C1 segment of cervical spinal cord (tissue), 14 donors: ENCODE measurements at places on chromosomes 13 and 19.

GRCh38 chr19:47152205-47152604, 21.6 kb downstream of the SAE1 start:
- no peak for DNase-seq

DNA sequence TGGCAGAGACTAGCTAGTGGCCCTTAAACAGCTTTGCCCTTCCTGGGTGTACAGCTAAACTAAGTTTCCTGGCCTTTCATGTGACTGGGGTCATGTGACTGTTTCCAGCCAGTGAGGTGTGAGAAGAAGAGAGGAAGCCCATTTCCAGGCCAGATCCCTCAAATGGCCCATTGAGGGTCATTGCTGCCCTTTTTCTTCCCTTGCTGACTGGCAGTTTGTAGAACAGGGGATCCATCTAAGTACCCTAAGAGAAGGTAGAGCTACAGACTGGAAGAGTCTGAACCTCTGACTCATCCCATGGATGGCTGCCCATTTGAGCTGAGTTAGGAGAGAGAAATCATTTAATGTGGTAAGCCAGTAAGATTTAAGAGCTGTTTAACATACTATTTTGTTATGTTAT, 2.8 kb downstream of the SWSAP1 start:
- DNase-seq, result no peak

DNA sequence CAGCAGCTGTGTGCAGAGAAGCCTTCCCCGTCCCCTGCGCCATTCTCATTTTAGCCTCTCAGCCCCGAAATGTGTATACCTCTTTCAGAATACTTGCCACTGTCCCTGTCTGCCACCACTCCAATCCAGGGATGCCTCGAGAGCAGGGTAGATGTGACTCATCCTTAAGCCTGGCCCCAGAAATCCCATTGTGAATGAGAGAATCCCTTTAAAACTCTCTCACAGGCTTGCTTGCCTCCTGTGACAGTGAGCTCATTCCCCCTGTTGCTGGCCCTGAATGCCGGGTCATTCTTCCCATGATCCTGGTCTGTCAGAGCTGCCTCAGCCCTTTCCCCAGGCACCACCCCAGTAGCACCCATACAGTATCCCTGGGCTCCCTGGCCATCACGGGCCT, 9.6 kb downstream of the AP2A1 start:
- DNase-seq, result no peak

- no peak for DNase-seq
Measured at GRCh38 chr19:56092685-56093631, 28.1 kb downstream of the ZNF787 start.

DNA sequence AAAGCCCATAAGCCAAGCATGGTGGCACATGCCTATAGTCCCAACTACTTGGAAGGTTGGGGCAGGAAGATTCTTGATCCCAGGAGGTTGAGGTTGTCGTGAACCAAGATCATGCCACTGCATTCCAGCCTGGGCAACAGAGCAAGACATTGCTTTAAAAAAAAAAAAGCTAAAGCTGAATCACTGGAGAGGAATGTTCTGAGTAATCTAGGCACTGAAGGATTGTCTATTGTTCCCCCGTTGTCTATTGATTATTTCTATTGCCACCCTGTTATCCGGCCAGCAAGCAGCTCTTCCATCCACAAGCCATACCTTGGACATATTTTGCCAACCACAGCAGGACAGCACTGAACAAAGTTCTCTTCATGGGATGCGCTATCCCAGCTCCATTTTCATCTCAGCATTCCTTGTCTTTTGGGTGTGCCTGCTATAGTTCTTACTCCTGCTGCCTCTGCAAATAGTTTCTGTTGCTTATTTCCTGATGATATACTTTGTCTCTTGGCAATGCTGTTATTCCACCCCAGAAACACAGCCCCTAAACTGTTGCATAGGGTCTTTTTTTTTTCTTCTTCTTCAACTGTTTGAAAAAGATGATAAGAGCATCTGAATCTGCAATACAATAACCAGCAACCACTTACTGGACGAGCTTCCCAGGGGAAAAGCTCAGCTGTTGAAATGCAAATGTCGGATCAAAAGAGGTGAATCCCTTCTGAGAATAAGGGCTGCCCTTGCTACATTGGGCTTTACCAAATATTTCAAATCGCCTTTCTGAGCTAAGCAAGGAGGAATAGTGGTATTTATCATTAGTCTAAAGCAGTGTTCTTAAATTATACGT, 22.2 kb upstream of the SIAH3 start:
- no peak for DNase-seq

GRCh38 chr13:92972751-92973150, 253.9 kb upstream of the GPC6 start:
- DNase-seq, result no peak

- no peak for DNase-seq
Measured at GRCh38 chr13:27481766-27482165, 31.4 kb upstream of the MTIF3 start.

- no peak for DNase-seq
Measured at GRCh38 chr13:38821770-38822551, 135.1 kb downstream of the FREM2 start.

DNA sequence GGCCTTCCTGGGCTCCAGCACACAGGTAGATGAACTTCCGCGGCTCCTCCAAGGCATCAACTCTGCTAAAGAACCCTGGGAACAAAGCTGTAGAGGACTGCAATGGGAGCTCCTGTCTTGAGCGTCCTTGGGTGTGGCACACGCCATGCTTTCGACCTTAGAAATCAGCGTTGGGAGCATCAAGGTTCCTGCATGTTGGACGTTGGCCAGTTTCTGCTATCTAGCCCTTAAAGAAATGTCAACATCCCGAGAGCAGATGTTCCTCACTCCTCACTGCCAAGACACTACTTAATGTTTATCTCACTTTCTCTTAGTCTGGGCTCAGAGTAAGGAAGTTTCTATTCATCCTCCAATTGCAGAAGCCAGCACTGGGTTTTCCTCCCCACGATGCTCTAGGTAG, 70.6 kb upstream of the MEDAG start:
- no peak for DNase-seq

GRCh38 chr19:7861619-7862412, 12.4 kb downstream of the PRR36 start:
- DNase-seq, result no peak

GRCh38 chr19:40219721-40220276, 1.6 kb upstream of the TTC9B start:
- DNase-seq, result no peak

- no peak for DNase-seq
Measured at GRCh38 chr19:45847663-45848062, 15.3 kb downstream of the SYMPK start.

DNA sequence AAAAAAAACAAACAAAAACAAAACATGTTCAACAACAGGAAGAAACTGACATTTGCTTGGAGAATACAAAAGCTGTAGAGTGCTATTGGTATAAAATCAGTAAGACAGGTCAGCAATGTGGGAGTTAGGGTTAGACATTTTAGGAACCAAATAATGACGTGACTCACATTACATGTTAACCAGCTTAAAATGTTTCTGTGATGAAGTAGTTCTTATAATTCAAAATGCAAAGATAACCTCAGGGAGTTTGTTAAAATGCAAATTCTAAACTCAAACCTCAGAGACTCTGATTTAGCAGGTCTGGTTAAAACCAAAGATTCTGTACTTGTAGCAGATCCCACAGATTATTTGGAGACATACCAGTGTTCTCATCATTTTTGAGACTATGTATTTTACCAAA, 549.4 kb upstream of the SLITRK1 start:
- DNase-seq, result no peak

DNA sequence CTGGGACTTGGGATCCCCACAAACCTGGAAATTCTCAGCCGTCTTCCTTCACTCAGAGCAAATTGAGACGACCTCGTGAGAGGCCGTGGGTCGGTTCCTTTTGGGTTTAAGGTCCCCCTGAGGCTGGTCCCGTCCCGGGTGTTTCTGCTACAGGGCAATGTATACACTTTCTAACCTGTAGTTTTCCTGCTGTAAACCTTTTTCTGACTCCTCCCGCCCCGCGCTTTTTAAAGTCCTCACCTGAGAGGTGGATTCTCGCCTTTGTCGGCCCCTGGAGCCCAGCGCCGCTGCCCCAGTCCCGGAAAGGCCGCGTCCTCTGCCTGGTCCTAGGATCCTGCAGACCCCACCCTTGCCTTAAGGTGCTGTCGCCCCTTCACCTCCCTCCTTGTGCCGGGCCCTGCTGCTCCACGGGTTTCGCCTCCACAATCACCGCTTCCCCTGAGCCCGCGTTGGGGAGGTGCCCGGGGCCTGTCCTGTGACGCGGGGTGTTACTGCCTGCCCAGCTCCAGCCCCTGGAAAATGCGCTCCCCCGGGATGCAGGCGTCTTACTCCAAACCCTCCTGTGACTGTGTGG, 391 bp downstream of the ZNF761 start:
- no peak for DNase-seq

GRCh38 chr13:50682002-50682401, 161.5 kb downstream of the DLEU7 start:
- no peak for DNase-seq

DNA sequence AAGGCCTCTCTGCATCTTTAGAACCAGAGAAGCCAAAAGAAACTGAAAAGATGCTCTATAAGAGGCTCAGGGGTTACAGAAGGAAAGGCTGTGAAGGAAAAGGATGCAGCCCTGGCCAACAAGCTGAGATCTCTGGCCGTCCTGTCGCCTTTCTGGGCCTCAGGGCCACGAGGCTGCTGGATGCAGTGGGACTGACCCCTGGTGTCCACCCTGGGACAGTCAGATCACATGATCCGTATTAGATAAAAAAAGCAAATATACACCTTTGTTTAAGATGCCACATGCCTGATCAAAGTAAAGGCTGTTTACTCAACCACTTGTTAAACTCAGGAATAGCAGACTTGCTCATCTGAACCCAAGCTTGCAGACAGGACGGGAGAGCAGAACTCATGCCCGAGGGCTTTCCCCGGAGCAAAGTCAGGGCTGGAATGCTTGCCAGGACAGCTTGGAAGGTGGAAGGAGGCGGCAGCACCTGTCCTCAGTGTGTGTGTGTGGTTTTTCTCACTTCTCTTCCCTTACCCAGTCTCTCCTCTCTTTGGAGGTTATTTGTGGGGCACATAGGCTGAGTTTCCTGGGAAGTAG, 206.5 kb upstream of the TSHZ3 start:
- no peak for DNase-seq

DNA sequence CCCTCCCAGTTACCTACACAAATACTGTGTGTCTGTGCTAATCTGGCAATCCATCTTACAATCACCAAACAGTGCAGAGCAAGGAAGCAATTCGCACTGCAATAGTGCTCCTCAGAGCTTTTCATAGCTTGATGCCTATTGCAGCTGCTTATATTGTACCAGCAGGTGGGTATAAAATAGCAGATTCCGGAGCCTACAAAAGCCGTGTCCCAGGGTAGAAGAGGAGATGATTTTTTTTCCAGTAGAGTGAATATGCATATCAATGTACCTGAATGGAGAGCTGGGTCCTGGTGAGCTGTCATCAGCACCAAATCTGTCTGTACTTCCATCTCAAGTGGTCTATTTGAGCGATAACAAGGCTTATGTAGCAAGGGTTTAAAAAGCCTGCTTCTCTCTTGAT, 668.4 kb downstream of the DIAPH3 start:
- DNase-seq, result no peak

DNA sequence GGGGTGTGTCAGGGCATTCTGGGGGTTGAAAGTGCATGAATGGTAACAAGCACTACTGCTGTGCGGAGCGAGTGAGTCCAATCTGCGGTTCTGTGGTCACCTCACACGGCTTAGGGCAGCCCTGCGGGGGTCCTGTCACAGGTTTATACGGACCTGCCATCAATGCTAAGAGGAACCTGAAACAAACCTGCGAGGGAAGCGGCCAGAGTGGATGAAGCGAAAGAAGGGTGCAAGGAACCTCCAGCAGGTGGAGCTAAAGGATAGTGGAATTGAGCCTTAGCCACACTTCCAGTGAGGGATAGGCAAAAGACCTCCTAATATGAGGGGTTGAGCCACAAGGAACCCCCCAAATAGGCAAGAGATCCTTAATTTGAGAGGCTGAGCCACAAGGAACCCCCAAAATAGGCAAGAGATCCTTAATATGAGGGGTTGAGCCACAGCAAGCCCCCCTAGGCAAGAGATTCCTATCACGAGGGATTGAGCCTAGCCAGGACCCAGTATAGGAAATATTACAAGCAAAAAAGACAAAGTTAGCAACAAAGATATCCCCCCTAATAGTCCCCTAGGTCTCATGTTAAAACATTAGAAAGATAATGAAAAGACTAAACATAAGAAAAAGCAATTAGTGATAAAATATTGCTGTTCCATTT, 6.3 kb upstream of the ZNF69 start:
- DNase-seq, result peak; percentile 22
